ENCODE measurements at places on chromosomes 3 and 15.

DNA sequence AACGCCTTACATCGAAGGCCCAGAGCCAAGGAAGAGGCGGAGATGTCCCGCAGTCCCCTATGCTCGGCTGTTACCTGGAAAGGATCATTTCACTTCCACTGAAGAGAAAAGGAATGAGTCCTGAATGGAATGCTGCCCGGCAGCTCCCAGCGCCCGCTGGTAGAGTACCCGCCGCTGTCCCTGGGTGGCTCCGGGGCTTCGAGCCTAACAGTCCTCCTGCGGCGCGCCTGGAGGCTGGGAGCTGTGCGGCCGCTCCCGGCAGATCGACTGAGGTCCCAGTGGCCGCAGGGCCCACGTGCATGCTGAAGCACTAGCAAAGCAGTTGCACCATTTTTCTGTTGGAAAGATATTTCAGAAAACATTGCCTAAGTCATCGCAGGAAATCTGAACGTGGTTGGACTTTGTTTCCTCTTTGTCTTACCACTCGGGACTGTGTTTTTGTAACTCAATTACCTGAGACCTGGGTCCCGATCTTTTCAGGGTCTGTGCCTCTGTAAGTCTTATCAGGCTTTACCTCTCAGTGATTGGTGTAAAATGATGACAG is 984 bp downstream of the RNU6-1 start:
- DNase-seq: no peak

DNA sequence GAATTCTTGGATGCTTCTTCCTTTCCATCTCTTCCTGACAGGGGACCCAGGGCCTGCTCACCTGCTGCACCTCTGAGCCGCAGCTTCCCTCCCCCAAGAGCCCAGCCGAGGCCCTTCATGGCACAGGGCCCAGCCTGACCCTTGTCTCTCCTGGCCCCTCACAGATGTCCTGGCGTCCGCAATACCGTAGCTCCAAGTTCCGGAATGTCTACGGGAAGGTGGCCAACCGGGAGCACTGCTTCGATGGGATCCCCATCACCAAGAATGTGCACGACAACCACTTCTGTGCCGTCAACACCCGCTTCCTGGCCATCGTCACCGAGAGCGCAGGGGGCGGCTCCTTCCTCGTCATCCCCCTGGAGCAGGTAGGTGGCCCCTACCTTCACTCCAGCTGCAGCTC is 66.2 kb downstream of the CORO2B start:
- no peak for DNase-seq

- DNase-seq: no peak
These were observed 231.2 kb upstream of the TPRG1 start for GRCh38 chr3:188940573-188940932.

GRCh38 chr3:105365081-105365390 is 1.7 kb upstream of the ALCAM start:
- no peak for DNase-seq

DNA sequence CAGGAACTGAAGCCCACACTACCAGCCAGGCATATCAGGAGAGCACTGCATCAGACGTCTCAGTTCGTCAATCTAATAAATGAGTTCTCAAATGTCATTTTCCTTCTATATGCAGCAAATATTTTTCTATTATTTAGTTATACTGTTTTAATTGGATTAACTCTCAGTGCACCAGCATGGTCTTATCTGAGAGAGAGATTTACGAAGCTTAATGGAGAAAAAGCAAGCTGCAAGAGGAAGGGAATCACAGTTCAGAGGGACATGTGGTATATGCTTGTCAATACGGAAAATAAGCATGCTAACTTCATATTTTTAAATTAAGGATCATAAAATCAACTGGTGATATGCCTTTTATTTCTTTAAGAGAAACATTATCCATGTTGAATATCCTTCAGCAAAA is 213.1 kb upstream of the NECTIN3 start:
- no peak for DNase-seq
